Nucleus accumbens (tissue), 56 donors: ENCODE measurements at places on chromosomes 16 and 17.

DNA sequence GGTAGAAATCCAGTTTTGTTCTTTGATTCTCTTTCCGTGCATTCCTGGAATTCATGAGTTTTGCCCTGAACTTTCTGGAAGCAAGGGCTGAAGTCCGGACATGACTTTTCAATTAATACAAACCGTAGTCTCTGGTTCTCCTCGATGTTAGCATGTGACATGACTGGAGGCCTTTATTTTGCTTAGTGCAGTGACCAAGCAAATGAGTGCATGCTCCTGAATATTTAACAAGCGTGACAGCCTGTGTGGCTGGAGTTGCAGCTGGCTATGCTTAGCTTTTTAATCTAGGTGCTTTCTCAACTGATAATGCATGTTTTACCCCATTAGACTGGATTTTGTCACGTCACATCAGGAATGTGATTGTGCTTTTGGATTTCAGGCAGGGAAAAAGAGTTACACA is 302.1 kb downstream of the MAP2K6 start:
- DNase-seq = no peak

DNA sequence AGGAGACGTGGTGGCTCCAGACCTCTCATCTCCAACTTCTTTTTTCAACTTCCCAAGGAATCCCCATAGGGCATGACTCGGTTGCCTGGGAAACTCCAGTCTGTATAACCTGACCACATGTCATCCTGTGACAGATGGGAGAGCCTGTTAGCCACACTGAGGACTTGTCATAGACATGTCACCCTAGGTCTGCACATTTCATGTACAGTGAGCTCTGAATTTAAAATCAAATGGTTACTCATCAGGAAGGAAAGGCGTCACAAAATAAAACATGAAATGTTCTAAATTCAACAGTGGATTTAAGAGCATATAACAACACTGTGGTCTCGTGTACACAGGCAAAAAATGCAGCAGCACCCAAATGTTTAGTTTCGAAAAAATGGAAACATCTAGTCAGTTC is 22.2 kb upstream of the ADAMTS18 start:
- DNase-seq = no peak

DNA sequence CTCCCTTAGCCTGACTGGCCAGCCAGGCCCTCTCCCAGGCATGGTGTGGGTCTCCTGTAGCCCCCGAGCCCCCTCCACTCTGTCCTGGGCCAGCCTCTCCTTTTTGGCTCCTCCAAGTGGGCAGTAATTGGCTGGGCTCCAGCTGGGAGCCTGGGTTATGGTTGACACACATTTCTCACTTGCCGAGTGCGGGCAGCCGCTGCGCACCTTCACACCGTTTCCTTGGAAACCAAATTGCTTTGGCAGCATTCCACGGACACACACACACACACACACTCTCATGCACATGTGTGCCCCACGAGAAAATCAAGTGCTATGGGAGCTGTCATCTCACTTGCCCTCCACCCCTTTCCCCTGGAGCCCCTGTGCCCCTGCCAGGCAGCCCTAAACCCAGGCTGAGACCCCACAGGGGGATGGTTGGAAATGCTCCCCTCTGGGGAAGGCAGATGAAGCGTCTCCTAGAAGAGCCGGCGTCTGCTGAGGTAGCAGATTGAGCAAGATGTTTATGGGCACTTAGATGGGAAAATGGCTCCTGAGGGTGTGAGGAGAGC is 402.7 kb upstream of the TNRC6C start:
- DNase-seq = peak; percentile 53

GRCh38 chr16:12356632-12357340 is 380.3 kb downstream of the SNX29 start:
- DNase-seq = no peak

- no peak for DNase-seq
Observed at GRCh38 chr16:52535076-52535475, 11.9 kb downstream of the TOX3 start.

GRCh38 chr16:30924913-30925631 is 1.7 kb downstream of the FBXL19 start:
- DNase-seq = no peak
